ENCODE measurements at places on chromosomes 7 and 10.

- DNase-seq, result no peak
Observed at GRCh38 chr7:15043931-15044330, 141.4 kb upstream of the DGKB start.

- no peak for DNase-seq
Observed at GRCh38 chr7:31267486-31267885, 73.0 kb downstream of the NEUROD6 start.

DNA sequence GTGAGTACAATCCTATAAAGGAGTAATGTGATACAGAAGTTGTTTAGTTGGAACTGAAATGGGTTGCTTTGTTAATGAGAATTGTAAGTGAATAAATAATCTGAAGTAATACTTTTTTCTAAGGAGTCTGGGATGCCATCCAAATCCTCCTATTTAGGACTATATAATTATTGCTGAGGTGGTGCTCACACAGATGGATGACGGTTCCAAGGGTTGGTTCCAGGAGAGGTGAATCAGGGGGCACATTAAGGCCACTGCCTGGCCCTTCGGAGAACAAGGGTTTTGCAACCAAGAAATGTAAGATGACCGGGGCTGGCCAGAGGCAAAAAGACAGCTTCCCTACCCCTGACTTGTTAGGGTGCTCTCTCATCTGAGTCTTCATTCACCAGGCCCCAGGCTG lies 352.7 kb downstream of the PHTF2 start:
- no peak for DNase-seq

- DNase-seq, result no peak
Observed at GRCh38 chr7:20063644-20064043, 153.5 kb downstream of the MACC1 start.

- peak; percentile 14 for DNase-seq
Observed at GRCh38 chr7:24290004-24290641, 6.1 kb downstream of the NPY start.
